ENCODE measurements at places on chromosomes 2 and 18.

- no peak for DNase-seq
These were observed 51.0 kb upstream of the CYP26B1 start for GRCh38 chr2:72198532-72199241.

DNA sequence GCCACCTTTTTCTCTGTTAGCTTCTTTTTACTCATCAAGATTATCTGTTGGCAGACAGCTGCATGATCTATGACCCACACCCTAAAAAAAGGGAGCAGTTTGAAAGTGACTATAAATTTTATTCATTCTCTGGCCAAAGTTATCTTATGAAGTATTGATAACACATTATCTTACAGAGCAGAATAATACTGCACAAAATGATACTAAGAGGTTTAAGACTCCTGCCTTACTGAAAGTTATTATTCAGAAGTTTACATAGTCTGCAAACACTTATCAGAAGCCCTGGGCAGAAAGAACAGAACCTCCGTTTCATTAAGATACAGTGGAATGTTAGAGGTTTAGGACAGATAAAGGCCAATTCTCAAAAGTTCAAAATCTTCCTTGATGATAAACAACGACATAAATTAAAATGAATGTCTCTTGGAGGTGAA lies 78.2 kb downstream of the ZEB2 start:
- DNase-seq = peak; percentile 98

DNA sequence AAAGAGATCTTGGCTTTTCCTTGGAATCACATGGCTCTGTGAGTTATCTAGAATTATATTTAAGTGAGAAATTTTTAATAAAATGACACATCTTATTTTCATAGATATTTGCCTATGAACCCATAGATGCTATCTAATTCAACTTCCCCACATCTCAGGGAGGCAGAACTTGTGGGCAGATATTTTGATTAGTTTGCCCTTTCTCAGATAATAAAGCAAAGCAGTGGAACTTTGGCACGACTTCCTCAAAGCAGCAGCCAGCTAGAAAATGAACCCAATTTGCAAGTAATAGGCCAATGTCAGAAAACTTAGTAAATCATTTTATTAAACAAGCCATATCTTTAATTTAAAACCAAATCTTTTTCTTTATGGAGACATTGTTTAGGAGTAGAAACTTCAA lies 32.7 kb downstream of the RAB27B start:
- DNase-seq = peak; percentile 45

GRCh38 chr2:69168144-69168813 lies 155.3 kb downstream of the ANTXR1 start:
- no peak for DNase-seq

DNA sequence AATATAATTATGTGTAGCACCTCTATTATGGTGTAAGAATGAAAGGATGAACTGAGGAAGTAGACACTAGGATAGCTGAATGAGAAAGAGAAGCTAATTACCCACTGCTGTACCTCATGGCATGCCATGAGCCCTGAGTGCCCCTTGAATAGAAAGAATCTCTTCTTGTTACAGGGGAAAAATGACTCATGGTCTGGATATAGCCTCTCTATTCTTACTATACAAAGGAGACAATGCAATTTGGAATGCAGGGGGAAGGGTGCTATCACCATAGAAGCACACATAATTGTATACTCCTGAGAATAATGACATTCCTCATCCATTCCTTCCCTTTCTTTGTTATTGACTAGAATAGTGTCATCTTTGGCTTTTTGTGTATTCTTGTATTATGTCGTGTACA lies 385.2 kb downstream of the CDH7 start:
- DNase-seq = no peak

GRCh38 chr2:11987151-11987550 lies 240.7 kb downstream of the LPIN1 start:
- no peak for DNase-seq

- DNase-seq = no peak
These were observed 8.3 kb downstream of the RNF149 start for GRCh38 chr2:101300164-101300563.

Measured in hematopoietic multipotent progenitor cell treated with erythropoietin and hydrocortisone succinate and interleukin-3 and kit ligand, for 8 days (in vitro differentiated cells).